ENCODE measurements at places on chromosomes 4 and X. TPM values are rescaled to one million over a fixed set of nuclear protein-coding genes. Genes with fewer than 3 reads are reported as not detected.

UGT2A3 gene
- not detected for total RNA-seq

SHOX gene
- total RNA-seq: not detected

GLUD2 gene
- 0.85 TPM for total RNA-seq

AADAT gene
- total RNA-seq: 2.3 TPM

MAGEE2 gene
- not detected for total RNA-seq

EDA gene
- 6.6 TPM for total RNA-seq

- no peak for DNase-seq
These were observed 123.7 kb downstream of the CBR4 start for GRCh38 chr4:168886351-168886750.

GRCh38 chr4:76897536-76898384 is at the start of gene SOWAHB:
Gene SOWAHB, minus strand, starts transcription at chr4:76898144. Its CDS starts 295 bp downstream, at chr4:76897849.
- no peak for DNase-seq

GRCh38 chrX:110178179-110178865 is 139.6 kb downstream of the AMMECR1 start:
- no peak for DNase-seq

DNA sequence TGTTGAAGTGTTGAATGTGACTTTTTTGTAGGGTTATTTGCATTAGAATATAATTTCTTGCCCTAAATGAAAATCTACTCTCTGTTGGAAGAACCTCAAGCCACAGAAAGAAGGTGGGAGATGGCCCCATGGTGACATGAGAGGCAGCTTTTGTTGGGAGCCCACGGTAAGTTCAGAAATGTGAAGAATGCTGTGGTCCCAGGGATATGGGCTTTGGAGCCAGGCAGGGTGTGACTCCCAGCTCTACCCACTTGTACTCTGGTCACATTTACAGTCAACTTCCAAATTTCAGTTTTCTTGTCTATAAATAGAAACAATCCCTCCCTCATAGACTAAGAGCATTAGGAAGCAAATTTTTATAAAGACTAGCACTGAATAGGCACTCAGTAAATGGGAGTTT is 177.8 kb downstream of the RAB28 start:
- DNase-seq: no peak

DNA sequence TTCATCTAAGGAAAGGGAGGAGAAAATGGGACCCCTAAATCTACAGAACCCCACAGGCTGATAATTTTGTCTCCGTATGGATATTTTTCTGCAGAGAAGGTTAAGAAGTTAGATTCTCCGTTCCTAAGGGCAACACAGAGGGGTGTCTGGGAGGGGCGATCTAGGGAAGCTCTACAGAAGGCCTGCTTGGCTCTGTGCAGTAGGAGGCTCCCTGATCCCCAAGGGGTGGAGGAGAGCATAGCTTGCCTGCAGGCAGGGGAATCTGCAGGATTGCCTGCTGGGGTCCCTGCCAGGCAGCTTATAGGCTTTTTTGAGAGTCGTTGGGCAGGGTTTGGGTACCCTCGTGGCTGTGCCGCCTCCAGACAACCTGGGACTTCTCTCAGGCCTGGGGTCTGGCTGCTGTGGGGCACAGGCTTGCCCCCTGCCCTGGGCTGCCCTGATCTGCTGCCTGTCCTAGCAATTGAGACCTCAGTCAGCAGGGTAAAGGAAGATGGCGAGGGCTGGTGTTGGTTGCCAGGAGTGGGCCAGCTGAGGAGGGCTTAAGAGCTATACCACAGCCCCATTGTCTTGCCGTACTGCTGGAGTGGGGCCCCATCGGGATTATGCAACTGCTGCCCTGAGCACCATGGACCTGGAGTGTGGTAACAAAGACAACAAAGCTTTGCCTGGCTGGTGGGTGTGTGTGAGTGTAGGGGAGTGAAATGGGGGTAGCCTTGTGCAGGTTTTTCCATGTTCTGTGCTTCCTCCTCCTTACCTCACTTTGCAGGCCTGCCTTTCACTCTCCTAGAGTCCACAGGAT is 74.1 kb downstream of the EFNB1 start:
- no peak for DNase-seq

DNA sequence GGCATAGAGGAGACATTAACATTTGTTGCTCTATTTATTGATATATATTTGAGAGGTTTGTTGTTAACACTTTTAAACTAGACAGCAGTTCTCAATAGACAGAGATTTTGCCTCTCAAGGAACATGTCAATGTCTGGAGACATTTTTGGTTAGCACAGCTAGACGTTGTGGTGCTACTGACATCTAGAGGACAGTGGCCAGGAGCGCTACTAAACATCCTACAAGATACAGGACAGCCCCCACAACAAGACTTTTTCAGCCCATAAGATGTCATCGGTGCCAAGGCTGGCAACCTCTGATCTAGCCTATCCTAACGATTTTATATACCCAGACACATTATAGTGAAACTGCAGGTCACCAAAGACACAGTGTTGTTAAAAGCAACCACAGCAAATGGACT is 18.4 kb upstream of the CTSO start:
- no peak for DNase-seq

GRCh38 chr4:24529555-24529954 is 54.8 kb downstream of the DHX15 start:
- DNase-seq: no peak

DNA sequence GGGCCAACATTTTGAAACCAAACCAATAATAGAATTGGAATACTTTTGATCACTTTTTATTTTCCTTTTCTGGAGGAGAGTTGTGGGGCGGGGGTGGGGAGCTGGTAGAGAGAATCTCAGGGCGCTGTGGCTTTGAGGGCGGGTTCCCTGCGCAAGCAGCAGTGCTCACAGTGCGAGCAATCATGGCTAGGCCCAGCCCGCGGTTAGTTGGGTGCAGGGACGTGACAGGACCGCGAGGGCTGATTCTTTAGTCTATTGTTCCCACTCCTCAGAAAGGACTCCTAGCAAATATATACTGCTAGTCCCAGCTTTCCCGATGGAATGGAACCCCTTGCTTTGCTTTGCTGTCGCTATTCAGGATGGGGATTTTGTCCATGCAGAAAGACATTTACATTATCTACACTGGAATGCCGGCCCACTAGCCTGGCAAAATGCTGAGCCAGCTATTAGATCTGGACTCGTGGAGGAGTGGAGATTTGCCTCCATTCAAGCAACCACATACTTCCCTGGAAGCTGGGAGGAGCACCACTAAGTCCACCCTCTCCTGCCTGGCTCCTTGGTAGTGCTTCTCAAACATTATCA is 23.9 kb upstream of the APLN start:
- no peak for DNase-seq

GRCh38 chr4:145207934-145208333 is 27.5 kb upstream of the OTUD4 start:
- no peak for DNase-seq

DNA sequence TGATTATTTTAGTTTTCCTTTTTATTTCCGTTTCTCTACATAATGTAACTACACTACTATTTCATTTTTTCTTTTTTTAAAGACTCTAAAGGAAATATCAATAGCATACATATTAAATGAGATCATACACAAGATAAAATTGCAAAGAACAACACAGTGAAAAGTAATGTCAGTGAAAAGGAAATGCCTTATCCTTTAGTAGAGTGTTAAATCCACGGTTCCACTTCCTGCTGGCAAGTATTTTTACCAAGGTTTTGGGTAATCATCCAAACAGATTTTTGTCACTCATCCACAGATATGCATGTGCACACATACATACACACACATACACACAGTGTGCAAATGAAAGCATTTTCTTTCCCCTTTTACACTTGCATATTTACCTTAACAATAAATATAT is 548.9 kb downstream of the PPP4R3C start:
- no peak for DNase-seq

- no peak for DNase-seq
These were observed 35.7 kb downstream of the ING2 start for GRCh38 chr4:183540410-183541009.

DNA sequence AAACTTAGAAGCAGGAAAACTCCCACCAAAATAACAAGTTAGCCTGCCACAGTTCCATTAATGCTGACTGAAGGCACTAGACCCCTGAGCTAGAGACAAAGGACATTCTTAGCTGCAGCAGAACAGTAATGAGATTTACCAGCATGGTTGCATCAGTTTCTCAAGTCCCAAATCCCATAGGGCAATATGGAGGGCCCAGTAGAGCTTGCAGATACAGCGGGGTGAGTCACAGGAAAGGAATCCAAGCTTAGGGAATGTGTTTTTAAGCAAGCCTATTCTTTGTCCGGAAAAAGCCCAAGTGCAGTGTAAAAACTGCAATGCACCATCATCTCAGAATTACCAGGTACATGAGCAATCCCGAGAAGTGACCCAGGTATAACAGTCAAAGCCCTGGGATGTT is 51.3 kb upstream of the EXOC1L start:
- DNase-seq: no peak

DNA sequence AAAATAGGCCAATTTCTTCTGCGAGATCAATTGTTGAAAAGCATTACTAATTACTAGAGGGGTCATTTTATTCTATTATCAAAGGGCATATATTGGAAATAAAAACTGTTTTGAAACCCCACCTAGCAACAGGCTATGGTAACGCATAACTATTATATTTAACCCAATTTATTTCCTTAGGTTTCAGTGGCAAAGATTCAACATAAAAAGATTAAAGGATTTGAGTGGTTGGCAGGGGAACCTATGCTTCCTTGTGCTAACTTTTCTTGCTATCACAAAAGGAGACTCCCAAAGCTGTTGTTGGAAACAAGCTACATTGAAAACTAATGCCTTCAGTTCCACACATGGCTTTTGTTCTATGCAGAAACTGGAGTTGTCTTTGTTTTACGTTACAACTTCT is 166.9 kb upstream of the KLF3 start:
- DNase-seq: no peak

DNA sequence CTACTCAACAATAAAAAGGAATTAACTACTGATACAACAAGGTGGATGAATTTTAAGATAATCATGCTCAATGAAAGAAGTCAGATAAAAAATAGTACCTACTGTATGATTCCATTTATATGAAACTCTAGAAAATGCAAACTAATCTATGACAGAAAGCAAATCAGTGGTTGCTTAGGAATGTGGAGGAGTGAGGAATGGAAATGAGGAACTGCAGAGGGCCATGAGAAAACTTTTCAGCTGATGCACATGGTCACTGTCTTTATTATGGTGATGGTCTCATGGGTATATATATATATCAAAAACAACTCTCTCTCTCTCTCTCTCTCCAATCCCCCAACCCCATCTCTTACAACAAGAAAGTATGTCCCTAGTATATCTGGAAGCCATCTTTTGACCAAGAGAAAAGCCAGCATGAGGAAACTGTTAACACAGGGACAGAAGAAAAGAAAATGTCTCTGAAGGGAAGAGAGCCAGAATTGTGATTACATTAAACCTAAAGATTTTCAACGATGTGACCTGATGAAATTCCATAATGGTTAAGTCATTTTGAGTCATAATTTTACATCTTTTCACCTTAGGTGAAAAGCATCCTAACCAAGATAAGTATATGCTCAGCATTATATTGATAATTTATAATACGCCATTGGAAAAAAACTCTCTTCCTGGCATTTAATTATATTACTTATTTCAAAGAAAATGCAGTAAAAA is 8.5 kb upstream of the NFKB1 start:
- DNase-seq: no peak

DNA sequence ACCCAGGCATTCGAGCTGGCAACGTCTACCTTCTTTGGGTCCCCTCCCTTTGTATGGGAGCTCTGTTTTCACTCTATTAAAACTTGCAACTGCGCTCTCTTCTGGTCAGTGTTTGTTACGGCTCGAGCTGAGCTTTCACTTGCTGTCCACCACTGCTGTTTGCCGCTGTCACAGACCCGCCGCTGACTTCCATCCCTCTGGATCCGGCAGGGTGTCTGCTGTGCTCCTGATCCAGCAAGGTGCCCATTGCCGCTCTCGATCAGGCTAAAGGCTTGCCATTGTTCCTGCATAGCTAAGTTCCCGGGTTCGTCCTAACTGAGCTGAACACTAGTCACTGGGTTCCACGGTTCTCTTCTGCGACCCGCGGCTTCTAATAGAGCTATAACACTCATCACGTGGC is 183.5 kb upstream of the GALNTL6 start:
- no peak for DNase-seq

DNA sequence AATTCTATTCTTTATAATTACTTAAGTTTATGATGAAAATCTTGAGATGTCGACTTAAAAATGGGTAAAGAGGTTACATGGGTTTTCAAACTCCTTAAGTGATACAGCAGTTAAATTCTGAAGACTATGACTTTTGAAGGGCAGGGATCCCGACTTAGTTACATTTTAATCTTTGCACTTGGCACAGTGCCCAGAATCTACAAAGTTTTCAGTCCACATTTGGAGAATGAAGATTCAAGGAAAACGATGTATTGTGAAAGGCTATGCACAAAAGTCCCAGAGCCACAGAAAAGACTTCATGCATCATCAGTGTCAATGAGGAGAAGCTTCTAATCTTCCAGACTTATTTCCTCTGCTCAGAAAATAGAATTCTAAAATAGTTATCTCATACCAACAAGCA is 36.3 kb upstream of the GRPR start:
- DNase-seq: no peak

DNA sequence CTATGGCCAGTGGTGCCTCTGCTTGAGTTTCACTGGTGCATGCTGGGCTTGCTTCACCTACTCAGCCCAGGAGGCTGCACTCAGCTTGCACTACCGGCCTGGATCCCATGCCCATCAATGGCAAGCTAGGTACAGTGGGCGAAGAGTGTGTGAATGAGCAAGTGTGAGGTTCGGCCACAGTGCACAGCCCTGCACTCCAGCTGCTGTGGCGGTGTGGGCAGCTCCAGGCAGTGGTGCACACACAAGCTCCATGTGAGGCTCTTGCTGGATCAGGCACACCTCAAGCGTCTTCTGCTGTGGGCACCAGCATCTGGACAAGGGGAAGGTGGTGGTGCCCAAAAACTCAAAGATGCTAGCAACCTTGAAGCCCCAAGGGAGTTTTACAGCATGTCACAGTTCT is 820.9 kb upstream of the LCORL start:
- DNase-seq: no peak

GRCh38 chr4:133147921-133148689 is 989 bp upstream of the PCDH10 start:
- DNase-seq: no peak

DNA sequence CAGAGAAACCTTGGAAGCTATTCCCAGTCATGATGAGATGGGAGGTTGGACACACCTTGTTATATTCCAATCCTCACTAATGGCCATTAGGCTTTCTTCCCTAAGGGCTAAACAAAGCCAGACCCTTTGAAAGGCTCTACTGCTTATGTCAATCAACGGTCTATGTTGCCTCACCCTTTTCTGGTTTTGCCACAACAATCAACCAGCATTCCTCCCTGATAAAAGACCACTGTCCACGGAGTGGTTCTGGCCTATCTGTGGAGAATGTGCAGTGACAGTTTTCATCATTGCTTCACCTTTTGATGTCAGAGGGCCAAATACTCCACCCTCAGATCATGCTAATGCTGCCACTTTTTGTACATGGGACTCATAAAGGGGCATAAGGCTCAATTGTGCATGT is 913.4 kb downstream of the RPA4 start:
- DNase-seq: no peak

- DNase-seq: no peak
These were observed 24.9 kb downstream of the DOCK11 start for GRCh38 chrX:118520216-118521206.
